ENCODE measurements at places on chromosomes 11 and 22. TPM values are rescaled to one million over a fixed set of nuclear protein-coding genes. Genes with fewer than 3 reads are reported as not detected.

The SPDYC gene
- total RNA-seq: not detected

The PDE3B gene
- 29.4 TPM for total RNA-seq

The CTSW gene
- total RNA-seq: not detected

The ACRV1 gene
- total RNA-seq: 0.18 TPM

The OR10A2 gene
- not detected for total RNA-seq

The C11orf87 gene
- total RNA-seq: 34.8 TPM

The APOBEC3B gene
- not detected for total RNA-seq

The CD3G gene
- not detected for total RNA-seq

The KRTAP5-1 gene
- not detected for total RNA-seq
